ENCODE measurements at places on chromosomes 4 and X. TPM values are rescaled to one million over a fixed set of nuclear protein-coding genes. Genes with fewer than 3 reads are reported as not detected.

DNA sequence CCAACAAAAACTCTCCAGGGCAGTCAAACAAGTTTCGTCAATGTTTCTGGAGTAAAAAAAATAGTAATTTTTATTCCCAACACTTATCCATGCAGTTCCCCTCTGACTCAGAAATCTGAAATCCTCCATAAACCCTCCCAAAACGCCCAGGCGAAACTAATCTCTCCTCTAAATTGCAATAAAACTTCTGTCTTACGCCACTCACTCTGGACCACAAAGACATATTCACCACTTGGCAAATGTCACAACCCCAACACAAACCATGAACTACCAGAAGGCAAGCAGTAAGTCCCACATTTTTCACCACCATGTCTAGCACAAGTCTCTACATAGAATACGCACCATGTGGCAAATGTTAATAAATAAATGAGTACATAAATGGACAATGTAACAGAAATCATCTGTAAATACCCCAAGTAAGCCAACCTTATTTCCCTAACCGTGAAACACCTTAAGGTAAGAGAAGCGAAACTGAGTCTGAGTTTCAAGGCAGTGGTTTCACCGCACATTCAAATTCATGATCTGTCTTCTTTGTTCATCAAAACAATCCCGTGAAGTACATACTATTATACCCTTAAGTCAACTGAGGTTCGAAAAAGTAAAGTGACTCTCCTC lies 1.6 kb downstream of the PAPSS1 start:
- no peak for DNase-seq

GRCh38 chrX:40097504-40098263 lies at the start of gene BCOR:
TSS of gene BCOR (minus strand) at chrX:40097958. CDS start at chrX:40077929, 20,029 bp downstream.
- peak; percentile 77 for DNase-seq

GRCh38 chr4:4919927-4920326 lies 60.5 kb downstream of the MSX1 start:
- no peak for DNase-seq

- no peak for DNase-seq
These were observed 130.3 kb upstream of the PDLIM3 start for GRCh38 chr4:185665655-185666054.

- DNase-seq, result no peak
These were observed 405.9 kb upstream of the MAGEB16 start for GRCh38 chrX:35392232-35392631.

GAGE12G gene
- total RNA-seq, result not detected

DNA sequence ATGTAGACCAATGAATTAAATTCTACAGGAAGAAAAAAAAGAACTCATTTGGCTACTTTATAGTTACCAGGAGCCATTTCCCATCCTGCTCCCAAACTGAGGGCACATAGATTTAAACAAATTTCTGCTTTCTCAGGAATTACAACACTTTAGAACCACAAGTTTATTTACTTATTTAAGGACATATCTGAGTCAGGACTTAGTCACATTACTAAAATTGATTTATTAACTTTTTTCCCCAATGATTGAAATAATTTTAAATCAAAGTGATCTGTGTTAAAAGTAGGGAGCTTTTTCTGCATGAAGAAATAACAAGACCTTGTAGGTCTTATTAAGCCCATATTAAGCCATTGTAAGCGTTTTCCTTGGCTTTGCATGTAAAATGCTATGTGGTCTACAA lies 291.0 kb upstream of the HAND2 start:
- no peak for DNase-seq

- DNase-seq, result no peak
These were observed 24.1 kb upstream of the MAGEC1 start for GRCh38 chrX:141879616-141880015.

- DNase-seq, result no peak
These were observed 23.2 kb downstream of the DIAPH2 start for GRCh38 chrX:96707804-96708203.

GRCh38 chr4:107950746-107951540 lies 19.6 kb downstream of the CYP2U1 start:
- no peak for DNase-seq

DNA sequence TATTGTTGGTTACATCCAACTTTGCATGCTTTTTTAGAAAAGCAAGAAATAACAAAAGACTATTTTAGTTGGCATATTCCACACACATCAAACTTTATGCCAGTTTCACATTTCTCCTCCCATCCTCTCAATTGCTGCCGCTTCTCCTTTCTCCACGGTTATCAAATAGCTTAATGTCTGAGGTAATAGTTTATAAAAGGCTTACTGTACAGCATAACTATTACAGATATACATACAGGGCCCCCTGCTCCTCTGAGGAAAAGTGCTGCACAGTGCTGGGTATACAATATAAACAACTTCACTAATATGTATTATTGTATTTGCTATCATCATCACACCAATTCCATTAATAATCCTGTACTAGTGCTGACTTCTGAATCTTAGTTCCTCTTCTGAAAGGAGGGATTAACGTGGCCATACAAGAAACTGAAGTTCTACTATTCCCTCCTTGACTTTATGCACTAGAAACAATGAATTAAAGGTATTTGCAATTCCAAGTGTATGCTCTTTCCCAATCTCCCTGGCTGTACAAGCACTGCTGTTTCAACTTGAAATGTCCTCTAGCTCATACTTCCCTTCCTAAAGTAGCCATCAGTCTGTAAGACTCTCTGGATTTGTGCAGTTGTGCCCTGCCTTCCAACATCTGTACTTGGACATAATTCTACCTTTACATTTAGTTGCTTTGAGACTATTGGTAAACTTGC lies 2.5 kb downstream of the CCNI start:
- DNase-seq, result no peak

- peak; percentile 72 for DNase-seq
These were observed 16.8 kb upstream of the LAMP2 start for GRCh38 chrX:120485638-120486520.

DNA sequence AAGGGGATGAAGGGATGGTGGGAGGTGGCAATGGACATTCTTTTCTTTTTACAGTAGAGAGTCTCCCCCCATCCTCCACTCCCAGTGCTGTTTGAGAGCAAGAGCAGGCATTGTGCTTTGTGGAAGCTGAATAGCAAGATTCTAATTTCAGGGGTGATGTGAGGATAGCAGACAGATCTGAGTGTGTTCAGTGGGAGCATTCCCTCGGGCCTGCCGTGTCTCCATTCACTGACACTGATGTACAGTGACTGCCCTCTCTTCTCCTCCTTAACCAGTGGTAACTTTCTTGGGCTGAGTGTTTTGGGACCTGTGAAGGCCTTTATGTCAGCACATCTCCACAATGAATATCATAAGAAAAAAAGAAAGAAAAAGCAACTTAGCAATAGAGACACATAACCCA lies 396.6 kb upstream of the RPS6KA3 start:
- DNase-seq, result no peak

ERCC6L gene
- 14.4 TPM for total RNA-seq

DNA sequence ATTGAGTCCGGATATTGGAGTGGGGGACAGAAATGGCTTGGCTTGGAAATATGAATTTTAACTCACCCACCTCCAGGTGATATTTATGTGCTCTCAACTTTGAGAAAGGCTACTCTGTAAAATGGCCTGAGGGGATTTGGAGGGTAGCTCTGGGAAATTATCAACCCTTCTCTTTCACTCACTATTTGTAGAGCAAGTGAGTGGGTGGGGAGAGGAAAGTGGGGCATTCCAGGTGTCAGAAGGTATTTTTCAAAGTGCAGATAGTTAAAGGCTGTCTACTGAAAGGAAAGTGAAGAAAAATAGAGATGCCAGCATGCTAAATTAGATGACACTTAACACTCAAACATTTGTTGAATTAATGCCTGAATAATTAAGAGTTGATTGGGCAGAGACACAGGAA lies 44.1 kb downstream of the TMEM164 start:
- no peak for DNase-seq

DNA sequence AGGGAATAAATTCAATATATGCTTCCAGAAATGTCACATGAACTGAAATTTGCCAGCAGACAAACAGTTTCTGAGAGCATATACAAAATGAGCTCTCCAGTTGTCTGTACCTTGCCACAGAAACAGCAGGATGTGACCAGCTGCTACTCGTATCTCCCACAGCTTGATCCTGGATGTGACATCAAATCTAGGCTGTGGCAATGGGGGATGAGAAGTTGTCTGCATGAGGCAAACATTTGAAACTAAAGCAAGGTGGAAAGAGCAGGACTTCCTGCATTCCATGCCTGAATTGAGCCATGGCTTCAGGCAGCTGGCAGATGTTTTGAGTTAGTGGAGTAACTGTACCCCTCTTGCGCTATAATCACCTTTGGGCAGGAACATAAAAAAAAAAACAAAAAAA lies 1724.0 kb downstream of the RPA4 start:
- no peak for DNase-seq

GRCh38 chrX:49204709-49205108 lies 4.7 kb upstream of the SYP start:
- DNase-seq, result no peak
